Skeletal muscle cell (primary cell): ENCODE measurements at places on chromosomes 7 and 10.

DNA sequence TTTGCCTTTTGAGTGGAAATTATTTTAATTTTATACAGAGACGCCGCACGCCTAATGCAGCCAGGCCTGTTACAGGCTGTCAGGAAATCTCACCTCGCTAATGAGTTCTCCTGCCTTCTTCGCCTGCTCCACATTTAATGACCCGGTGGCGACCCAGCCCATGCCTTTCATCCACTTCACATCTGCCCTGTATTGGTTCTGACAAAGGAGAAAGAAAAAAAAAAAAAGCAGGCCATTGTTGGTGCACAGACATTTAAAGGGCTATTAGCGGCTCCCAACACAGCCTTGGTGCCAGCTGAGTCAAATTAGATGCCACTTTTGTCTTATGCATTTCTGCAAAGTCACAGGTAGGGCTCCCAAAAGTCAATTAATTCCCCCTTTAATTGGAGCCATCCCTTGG lies 43.3 kb downstream of the NRAP start:
- no peak for DNase-seq

DNA sequence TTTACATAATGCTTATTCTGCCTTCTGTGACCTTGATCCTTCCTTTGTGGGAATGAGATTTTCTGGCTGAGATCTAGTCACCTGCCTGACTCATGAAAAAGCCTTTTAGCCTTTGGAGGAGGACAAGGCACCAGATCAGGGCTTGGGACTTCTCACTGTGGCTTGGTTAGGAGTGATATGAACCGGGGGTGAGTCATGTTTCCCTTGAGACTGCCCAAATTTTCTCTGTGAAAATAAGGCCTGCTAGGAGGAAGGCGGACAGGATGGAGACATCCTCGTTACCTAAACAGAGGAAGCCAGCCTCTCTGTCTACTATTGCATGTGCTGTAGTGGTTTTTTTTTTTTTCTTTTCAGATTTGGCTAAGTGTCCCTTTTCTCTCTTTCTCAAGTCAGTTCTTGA lies 57.8 kb downstream of the EVX1 start:
- DNase-seq: no peak

DNA sequence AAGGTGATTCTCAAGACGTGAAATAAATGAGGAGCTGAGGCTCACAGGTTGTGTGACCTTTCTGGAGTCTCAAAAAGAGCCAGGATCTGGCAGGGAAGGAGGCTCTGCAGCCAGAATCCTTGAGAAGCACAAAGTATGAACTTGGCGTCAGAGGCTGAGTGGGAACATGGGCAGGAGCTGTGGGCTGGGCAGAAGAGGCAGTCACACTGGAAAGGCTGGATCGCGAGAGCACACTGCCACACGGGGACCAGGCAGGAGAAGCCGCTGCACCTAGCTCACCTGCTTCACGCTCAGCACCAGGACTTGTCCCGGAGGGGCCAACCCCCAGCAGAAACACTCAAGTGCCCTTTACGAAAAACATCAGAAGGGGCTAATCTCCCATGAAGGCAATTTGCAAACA lies 535.0 kb downstream of the TNS3 start:
- DNase-seq: no peak

- no peak for DNase-seq
Measured at GRCh38 chr7:43764039-43764761, 5.7 kb downstream of the BLVRA start.

- DNase-seq: no peak
Measured at GRCh38 chr7:36765605-36766004, 41.3 kb upstream of the AOAH start.

DNA sequence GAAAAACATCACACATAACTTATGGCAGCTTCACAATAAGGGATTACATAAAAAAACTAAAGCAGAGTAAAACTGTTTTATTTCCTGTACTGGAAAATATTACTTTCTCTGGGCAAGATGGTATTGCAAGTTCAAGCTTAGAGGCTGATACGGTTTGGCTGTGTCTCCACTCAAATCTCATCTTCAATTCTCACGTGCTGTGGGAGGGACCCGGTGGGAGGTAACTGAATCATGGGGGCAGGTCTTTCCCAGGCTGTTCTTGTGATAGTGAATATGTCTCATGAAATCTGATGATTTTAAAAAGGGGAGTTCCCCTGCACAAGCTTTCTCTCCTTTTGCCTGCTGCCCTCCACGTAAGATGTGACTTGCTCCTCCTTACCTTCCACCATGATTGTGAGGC lies 5.1 kb upstream of the LRRC27 start:
- no peak for DNase-seq

DNA sequence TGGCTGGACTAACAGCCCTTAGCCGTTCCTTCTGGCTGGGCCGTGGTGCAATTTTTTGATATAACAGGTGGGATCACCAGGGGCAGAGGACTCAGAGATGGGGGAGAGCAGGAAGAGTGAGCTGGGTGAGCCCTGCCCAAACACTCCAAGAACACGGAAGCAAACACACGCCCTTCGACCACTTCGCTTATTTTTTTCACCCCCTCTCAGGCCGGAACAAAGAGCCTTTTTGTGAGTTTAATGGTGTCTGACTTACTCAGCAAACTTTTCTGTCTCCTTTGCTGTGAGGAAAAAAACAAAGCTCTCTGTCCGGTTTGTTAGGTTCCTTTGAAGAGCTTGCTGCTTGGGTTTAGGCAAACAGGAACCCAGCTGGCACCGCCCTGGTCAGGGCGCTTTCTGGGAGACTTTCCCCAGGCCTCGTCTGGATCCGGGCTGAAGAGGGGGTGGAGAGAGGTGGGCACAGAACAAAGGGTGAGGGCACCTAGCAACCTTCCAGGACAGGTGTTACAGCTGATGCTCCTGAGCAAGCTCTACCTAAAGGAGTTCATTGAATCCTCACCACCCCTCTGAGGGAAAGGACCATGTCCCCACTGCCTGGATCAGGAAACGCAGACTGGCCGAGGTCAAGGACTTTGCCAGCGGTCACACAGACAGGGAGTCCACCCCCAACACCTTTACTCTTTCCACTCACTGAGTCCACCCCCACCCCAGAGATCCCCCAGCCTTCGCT lies 23.3 kb downstream of the CALML3 start:
- DNase-seq: no peak

- DNase-seq: no peak
Measured at GRCh38 chr7:153887749-153888569, 164.2 kb upstream of the DPP6 start.

DNA sequence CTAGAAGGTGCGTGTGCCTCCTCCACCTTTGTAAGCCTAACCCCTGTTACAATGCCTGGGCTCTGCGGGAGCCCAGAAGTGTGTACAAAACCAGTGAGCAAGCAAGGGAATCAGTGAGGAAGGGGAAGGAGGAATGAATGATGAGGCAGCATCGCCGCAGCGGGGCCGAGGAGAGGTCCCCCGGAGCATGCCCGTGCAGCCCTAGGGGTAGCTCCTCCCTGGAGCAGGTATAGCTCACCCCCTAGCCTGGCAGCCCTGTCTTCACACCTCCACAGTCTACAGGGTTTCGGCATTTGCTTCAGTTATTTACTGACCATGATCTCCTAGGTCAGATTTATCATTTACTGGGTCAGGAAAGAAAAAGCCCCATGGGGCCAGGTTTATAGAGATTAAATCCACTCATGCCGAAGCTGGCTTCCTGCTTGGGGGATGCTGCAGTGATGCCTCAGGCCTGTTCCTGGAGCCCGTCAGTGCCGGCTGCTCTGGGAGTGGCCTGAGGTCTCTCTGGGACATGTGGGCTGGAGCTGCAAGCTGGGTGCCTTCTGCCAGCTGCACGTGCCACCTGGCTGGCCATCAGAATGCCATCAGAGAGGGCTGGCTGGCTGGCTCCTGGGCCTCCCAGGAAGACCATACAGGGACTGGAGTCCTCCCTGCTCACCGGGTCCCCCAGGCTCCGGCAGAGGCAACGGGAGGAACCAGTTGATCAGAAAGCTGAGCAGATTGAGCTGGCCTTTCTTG lies 138.9 kb downstream of the GRK5 start:
- no peak for DNase-seq

DNA sequence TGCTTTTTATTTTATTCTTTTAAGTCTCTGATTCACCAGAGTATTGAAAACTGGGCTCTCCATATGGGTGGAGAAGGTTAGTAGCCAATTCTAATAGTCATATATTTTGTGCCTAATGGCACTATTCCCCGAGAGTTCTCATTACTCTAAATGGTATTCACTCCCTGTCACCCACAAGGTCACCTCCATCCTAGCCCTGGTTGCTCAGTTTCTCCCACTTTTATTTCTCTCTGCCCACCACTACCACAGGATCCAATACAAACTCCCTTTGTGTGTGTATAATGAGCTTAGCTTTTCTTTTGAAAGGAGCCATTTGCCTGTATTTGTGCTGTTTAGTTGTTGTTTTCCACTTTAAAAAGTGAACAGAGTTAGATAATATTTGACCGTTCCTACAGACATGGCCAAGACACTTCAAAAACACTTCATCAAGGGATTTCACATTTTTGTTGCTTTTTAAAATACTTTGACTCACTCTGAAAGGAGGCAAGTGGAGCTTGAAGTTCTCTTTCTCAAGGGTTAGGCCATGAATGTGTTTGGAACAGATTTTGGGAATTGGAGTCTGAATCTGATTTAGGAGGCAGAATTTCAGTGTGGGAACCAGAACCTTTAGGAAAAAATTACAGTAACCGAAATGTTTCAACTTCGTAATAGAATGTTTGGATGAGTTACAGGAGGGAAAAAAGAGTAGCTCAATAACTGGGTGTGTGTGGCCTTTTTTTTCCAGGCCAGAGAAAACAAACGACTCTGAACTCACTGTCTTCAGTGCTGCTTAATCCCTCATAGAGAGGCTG lies 321.3 kb downstream of the BICC1 start:
- no peak for DNase-seq

GRCh38 chr7:151726652-151727578 lies 150.0 kb downstream of the PRKAG2 start:
- no peak for DNase-seq
